ENCODE measurements at places on chromosomes 13 and 19.

DNA sequence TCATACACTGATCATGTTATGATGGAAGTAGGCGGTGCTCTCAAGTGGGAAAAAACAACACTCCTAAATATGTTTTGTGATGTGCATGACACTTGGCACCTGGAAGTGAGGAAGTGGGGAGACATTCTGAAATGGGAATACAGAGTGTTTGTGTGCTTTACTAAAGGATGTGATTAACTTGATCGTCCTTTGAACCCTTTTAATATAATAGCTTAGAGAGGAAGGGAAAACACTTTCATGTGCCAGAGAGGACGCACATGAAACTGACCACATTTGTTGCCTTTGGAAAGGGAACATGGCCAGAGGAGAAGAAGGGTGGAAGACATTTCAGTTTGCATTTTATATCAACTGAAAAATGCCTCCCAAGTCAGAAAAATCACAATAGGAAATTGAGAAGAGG is 31.4 kb downstream of the SMAD9 start:
- no peak for DNase-seq

DNA sequence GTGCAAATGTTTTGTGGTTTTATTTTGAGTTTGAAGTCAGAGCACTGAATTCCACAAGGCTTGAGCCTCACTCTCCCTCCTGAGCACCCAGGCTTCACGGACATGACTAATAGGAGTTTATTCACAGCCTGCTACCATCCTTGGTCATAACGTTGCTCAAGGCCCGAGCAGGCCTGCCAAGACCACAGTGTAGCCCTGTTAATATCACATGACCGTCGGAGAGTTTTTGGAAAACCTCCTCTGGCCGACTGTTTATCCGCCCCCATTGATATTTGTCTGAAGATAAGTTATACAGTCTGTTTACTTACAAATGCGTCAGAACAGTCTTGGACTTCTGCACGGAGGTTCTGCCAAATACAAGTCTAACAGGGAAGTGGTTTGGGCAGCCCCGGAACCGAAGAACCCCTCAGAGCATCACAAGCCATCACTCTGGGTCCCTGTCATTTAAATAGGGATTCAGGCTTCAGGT is 89.9 kb downstream of the COL4A2 start:
- DNase-seq = no peak

DNA sequence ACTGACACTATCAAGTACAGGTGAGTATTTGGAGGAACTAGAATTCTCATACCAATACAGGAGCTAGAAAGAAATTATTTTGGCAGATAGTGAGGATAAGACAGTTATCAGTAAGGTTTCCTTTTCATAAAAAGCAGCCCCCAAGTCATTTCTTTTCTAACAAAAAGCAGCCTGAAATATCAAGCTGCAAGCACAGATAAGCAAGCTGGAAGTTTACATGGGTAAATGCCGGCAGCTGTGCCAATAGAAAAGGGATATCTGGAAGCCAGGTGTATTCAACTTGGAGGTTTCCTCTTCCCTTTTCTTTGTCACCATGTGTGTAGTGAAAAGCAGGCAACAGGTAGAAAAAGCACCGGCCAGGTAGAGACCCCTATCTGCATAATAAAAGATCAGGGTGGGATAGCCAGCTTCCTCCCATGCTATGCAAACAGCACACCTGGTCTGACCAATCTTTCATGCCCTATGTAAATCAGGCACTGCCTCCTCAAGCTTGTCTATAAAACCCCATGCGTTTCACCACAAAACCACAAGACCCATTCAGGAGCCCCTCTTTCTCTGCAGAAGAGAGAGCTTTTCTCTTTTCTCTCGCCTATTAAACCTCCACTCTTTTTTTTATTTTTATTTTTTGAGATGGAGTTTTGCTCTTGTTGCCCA is 22.9 kb downstream of the CYP4F2 start:
- DNase-seq = no peak

DNA sequence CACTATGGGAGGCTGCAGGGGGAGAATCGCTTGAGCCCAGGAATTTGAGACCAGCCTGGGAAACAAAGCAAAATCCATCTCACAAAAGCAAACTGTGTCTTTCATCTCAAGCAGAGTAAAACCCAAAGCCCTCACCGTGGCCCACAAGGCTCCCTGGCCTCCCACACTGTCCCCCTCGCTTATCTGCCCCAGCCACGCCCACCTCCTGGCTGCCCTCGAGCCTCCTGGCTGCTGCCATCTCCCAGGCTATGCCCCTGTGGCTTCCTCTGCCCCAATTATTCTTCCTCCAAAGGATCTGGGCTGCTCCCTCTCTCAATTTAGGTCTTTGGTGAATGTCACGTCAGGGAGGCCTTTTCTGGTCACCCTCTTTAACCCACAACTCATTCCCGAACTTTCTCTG is 3.6 kb downstream of the RABAC1 start:
- DNase-seq = no peak

DNA sequence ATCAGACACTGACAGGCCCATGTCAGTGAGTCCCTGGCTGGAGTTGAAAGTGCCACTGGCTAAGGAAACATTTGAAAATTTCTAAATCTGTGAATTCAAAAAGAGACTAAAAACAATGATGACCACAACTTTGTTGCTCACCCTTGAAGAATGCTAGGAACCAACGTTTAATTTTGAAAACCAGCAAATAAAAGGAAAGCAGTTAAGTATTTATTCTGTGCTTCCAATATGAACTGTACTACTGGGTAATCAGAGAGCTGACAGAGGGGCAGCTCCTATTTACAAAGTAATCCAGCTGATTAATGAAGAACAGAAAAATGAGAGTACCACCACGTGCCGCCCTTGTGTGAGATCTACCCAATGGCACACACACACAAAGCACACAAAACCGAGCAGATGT is 44.7 kb upstream of the LATS2 start:
- no peak for DNase-seq

GRCh38 chr13:109301276-109301675 is 485.1 kb downstream of the IRS2 start:
- DNase-seq = no peak

- DNase-seq = no peak
These were observed 20.3 kb downstream of the OPA3 start for GRCh38 chr19:45564131-45564780.
